Fibroblast of gingiva (primary cell): ENCODE measurements at places on chromosomes 11 and 22.
A peak's percentile ranks its signal among the peaks of the same experiment; 100 is the strongest.

DNA sequence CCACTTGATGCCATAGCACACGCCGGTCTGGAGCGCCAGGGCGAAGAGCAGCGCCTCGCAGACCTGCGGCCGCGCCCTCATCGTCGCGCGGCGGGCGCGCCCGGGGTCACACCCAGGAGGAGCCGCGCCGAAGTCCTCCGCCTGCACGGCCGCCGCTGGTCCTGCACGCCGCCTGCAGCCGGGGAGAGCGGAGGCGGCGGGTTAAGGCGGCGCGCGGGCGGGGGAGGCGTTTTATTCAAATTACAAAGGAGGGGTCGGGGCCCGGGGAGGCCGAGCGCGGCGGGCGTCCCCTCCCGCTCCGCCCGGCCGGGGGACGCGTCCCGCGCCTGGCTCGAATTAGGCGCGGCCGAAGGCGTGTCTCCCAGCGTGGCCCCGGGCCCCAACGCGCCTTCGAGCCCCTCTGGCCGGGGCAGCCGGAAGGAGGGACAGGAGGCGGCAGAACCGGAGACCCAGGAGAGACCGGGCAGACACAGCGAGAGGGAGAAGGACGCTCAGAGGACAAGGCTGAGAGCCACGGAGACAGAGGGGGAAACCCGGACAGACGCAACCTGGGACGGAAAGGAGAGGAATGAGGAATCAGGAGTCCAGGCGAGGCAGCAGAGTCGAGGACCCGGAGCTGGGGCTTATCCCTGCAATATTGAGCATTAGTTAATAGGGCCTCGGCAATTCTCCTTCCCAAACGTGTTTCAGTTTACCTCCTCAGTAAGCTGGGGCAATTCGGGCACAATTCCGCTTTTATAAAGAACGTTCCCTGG lies at the start of gene WNT11:
Gene WNT11, minus strand, starts transcription at position 176 of the 755 bp plus-strand sequence. Its CDS starts 95 bp downstream, at position 81.
- DNase-seq = peak; percentile 19

GRCh38 chr11:46599340-46600193 lies 5.7 kb upstream of the AMBRA1 start:
- DNase-seq = no peak

GRCh38 chr11:16266021-16266420 lies 90.3 kb downstream of the SOX6 start:
- DNase-seq = no peak

GRCh38 chr22:42716649-42717127 lies 4.0 kb downstream of the A4GALT start:
- no peak for DNase-seq

- no peak for DNase-seq
These were observed 235.9 kb upstream of the NARS2 start for GRCh38 chr11:78810559-78811009.

DNA sequence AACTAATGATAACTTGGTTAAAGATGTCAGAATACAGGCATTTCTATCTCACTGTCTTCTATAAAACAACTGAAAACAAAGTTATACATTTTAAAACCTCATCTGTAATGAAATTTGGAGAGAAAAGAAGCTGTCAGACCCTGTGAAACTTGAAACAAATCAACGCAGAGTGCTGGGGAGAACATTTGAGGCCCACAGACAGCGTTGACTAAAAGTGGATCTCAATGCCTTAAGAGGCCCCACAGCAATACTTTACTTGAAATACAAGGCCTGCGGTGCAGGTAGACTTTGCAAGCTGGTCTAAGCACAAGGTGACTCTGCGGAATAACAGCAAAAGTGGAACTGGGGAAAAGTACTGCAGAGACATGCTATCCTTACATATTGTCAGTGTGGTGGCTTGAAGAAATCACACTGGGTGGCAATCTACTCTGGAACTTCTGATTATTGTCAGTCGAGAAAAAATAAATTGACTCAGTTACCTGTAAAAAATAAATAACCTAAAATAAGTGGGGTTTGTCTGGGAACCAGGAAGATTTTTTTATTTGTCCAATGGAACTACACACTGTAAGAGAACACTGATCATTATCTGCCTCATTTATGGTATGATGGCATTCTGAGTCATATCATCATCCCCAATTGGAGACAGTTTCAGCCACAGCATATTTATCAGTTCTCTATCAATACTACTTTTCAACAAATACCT lies 138.9 kb downstream of the LUZP2 start:
- DNase-seq = no peak

GRCh38 chr11:60477035-60477445 lies 15.5 kb upstream of the MS4A12 start:
- no peak for DNase-seq

DNA sequence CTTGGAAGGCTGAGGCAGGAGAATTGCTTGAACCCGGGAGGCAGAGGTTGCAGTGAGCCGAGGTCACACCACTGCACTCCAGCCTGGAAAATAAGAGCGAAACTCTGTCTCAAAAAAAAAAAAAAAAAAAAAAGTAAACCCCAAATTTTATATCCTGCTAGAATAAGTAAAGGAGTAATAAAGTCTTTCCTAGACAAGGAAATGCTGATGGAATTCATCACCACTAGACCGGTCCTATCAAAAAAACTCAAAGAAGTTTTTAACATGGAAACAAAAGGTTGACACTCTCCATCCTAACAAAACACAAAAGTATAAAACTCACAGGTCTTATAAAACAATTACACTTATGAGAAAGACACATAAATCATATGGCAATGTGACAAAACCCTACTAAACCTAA lies 213.9 kb downstream of the SBF2 start:
- no peak for DNase-seq

DNA sequence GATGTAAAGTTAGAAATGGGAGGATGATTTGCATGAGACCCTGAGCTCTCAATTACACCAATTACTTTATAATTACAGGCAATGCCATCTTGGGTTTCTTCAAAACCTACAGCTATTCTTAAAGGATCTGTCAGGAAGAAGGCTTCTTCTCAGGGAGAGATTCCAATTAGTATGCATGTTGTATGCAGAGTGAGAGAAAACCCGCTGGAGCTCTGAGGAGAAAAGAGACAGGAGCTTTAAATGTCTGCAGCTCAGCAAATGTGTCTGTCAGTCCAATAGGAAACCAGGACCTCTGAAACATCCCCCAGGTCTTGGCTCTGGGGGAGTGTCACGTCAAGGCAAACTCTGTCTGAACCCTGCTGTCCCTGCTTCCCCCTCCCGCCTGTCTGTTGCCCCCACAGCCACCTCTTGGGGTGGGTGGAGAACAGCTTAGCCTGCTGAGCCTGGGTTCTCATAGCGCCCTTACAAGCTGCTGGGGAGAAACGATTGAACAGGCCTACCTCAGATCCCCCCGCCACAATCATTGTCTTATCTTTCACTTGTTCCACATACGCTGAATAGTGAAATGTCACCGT lies 140.2 kb downstream of the SPATA19 start:
- no peak for DNase-seq

DNA sequence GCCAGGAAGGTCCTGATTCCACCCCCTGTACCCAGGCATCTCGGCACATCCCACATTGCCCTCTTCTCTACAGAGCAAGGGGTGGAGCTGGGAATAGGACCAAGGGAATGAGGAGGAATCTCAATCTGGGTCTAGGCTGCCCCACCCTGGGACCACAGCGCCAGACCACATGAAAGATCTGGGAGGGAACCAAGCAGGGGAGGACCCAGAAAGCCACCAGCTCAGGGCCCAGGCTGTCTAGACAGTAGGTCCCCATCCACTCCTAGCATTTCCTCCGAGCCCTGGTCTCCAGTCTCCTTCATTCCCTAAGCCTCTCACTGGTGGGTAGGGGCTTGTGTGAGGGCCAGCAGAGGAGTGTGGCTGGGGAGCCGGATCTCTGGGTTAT lies 11.6 kb downstream of the PHLDB1 start:
- DNase-seq = peak; percentile 81
